Cardiac ventricle fibroblast (primary cell): ENCODE measurements at places on chromosomes 1 and 21. TPM values are rescaled to one million over a fixed set of nuclear protein-coding genes. Genes with fewer than 3 reads are reported as not detected.

VHLL gene
- total RNA-seq: not detected in 2 replicates

GPA33 gene
- not detected in 2 replicates for total RNA-seq

AMPD1 gene
- total RNA-seq: not detected in 2 replicates

GLIS1 gene
- total RNA-seq: 2.7 and 3.2 TPM in 2 replicates

ZCCHC17 gene
- 24.4 and 25.3 TPM in 2 replicates for total RNA-seq

CCDC190 gene
- total RNA-seq: 0.24 and 0.31 TPM in 2 replicates

PTPN7 gene
- not detected in 2 replicates for total RNA-seq

AMY1B gene
- total RNA-seq: not detected in 2 replicates

TTLL10 gene
- not detected in 2 replicates for total RNA-seq

SELP gene
- not detected in 2 replicates for total RNA-seq

PRAMEF2 gene
- total RNA-seq: not detected in 2 replicates

S100A2 gene
- total RNA-seq: 0.24 and 1.9 TPM in 2 replicates

PAPPA2 gene
- 0.31 and 0.54 TPM in 2 replicates for total RNA-seq

C1orf105 gene
- not detected in 2 replicates for total RNA-seq

IFI16 gene
- 224 and 238 TPM in 2 replicates for total RNA-seq

ISG20L2 gene
- total RNA-seq: 11.8 and 15.8 TPM in 2 replicates

CHAF1B gene
- 1.2 and 1.7 TPM in 2 replicates for total RNA-seq

SPRR3 gene
- total RNA-seq: not detected in 2 replicates

PCNX2 gene
- 9.4 and 10.5 TPM in 2 replicates for total RNA-seq

NBPF6 gene
- not detected in 2 replicates for total RNA-seq

RIMKLA gene
- total RNA-seq: not detected in 2 replicates

CNTN2 gene
- not detected in 2 replicates for total RNA-seq

ZMYM4 gene
- total RNA-seq: 28.6 and 29.4 TPM in 2 replicates

MPL gene
- not detected in 2 replicates for total RNA-seq

LRRC8B gene
- 3.2 and 4.9 TPM in 2 replicates for total RNA-seq

KLHDC9 gene
- 2.0 and 2.6 TPM in 2 replicates for total RNA-seq

LDLRAD1 gene
- not detected in 2 replicates for total RNA-seq
